OCI-LY7 (cell line): ENCODE measurements at places on chromosomes 1 and 21. TPM values are rescaled to one million over a fixed set of nuclear protein-coding genes. Genes with fewer than 3 reads are reported as not detected.

DNA sequence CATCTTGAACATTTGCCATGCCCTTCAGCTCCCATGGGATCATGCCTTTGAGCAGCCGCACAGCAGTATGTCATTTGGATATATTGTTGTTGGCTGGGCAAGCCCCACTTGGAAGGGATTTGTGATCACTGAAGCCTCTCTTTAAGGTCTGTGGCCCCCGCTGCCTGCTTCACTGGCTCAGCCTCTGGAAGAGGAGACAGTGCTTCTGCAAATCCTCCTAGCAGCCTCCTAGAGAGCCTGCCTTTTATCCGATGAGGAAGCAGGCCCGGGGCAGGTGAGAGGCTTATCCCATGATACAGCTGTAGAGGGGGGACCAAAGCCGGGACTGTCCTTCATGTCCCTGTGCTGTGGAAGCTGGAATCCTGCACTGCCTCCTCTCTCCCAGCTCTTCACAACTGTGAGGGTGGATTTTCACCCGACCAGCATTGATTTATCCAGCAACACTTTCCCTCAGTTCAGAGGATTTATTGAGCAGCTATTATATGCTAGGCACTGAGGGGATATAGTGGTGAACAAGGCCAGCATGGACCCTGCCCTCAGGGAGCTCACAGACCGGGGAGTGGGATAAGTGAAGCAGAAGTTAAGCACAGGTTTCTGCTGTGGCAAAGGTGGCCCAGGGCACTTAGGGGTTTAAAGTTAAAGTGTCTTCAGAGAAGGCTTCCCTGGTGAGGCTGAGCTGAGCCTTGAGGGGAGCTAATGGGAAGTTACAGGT, 3.9 kb downstream of the TMEM61 start:
- DNase-seq = no peak

- DNase-seq = peak; percentile 27
These were observed 17.4 kb upstream of the GPR137B start for GRCh38 chr1:236124965-236125364.

SLFNL1 gene
- 0.49 and 0.57 TPM in 2 replicates for total RNA-seq

GRCh38 chr1:154951901-154952657, 3.8 kb downstream of the PBXIP1 start:
- DNase-seq = peak; percentile 80

DNA sequence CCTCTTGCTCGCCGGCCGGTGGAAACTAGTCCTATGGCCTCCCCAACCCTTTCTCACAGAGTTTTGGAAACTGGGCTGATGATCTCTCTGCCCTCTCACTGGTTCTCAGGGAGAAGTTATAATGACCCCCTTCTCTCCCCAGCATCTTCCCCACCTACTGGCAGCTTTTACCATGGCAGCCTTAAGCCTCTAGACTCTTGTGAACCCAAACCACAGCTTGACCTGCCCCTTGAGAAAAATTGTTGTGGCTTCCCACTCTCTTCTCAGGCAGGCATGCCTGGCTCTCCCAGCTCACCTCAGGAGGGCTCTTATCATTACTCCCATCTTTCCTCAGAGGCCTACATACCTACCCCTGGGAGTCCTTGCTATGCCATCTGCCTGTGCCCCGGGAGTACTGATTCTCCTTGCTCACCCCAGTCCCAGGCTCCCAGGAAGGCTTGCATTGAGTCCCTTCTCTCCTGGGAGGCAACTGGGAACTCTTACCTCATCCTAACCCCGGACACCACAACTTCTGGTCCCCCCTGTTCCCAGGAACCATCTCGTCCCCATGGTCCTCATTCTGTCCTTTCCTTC, 1.6 kb downstream of the NSUN4 start:
- peak; percentile 46 for DNase-seq

DNA sequence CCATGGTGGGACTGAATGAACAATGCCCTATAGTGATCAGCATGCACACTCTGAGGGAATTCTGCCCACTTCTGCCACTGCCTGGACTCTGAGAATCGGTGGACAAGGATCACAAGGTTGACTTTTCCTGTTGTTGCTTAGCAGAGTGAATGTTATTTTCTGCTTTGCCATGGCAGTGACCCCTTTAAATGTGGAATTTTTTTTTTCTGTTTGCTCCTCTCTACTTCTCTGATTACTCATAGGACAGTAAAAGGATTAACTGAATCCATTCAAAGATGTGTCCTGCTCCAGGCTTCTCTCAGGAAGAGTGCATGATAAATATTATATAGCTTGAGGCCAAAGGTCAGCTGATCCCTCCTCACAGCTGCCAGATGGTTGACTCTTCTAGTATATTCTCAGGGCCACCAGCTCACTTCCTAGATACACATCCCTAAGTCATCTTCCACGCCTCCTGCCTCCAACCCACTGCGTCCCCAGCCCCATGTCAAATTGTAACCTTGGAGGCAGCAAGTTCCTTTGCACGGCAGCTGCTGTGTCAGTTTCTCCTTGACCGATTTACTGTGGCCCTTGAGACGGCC, 74.0 kb upstream of the RALGPS2 start:
- no peak for DNase-seq

DNA sequence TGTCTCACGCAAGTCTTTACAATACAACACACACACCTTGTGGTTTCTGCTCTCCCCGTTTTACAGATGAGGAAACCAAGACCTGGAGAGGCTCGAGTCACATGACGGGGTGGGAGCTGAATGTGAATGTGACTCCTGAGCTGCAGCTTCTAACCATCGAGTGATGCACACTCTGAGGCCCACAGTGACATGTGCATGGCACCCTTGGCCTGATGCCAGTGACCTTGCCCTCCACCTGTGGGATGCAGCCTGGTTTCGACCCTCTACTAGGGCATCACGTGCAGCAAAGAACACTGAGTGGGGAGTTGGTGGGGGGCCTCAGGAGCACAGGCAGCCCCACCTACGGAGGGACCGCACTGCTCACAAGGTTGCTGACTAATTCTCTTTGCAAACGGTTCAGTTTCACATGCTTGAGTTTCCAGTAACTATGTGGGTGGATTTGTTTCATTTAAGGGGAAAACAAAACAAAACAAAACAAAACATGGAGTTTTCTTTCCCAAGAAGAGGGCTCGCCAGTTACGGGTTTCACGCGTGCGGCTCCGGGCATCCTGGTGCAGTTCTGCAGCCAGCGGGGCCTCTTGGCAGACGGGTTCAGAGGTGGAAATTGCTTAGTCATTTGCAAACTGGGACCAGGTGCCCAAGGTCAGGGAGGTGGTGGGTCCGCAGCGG, 22.9 kb downstream of the SPSB1 start:
- DNase-seq = no peak

HSD3B1 gene
- not detected in 2 replicates for total RNA-seq

GRCh38 chr1:116232989-116233514, 121.9 kb downstream of the MAB21L3 start:
- peak; percentile 76 for DNase-seq

DNA sequence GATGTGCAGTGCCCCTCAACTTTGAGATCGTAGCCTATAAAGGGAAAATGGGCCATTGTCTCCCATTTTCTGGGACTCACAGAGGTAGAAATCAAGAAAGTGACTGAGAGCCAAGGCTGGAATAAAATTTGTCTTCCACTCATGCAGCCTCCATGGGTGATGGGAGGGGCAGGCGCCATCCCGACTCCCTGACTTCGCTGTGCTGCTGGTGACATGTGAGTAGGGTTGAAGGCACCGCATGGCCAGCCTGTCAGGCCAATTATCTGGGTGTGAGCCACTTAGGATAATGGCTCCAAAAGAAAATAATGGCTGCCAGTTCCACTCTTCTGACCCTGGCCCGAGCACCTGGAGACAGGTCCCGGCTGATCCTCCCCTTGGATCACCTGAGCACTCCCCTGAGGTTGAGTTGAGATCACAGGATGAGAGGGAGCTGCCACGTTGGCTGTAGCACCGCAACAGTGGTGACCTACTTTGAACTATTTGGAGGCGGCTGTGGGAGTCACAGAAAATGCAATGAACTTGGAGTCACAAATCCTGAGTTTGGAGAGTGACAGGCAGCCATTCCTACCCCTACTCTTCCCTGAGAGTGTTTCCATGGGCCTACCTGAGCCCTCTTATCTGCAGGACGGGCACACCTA, 26.3 kb downstream of the CAPN9 start:
- DNase-seq = no peak

- no peak for DNase-seq
These were observed 51.2 kb downstream of the KCNJ15 start for GRCh38 chr21:38307771-38308531.

DNA sequence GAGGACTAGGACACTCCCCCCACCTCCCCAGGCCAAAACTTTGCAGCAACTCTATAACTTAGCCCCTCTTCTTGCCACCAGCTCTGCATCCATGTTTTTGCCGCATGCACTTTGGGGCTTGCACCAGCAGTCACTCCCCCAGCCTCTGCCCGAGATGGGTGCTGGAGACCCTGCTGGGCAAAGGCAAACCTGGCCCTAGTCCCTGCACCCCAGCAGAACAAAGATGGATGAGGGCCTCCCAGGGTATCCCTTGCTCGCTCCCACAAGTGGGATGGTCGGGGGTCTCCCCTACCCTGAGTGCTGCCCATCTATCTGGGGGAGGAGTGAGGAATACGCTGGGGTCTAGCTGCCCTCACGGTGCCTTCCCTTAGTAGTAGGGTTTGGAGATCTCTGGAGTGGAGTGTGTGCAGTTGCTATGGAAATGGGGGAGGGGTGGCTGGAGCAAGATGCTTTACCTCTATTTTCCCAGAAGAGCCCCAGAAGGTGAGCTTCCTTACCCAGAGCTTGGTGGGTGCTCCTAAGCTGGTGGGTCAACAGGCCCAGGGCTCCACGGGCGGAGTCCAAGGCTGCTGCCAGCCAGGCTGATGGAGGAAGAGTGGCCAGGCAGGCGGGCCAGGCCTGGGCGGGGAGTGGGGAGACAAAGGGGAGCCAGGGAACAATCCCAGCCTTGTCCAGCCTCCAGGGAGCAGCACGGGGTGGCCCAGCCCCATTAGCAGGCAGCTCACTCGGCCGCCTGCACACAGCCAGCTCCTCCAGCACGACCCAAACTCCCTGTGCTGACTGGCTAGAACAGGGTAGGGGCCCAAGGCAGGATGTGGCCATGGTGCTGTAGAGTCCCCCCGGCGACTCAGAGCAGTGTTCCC, at the start of gene PAQR6:
TSS of gene PAQR6 (minus strand) at position 597 of the 863 bp plus-strand sequence. CDS start 1,325 bp downstream, outside the sequence.
- DNase-seq = no peak

OR10J5 gene
- not detected in 2 replicates for total RNA-seq

FCGR2B gene
- total RNA-seq = 1.9 and 4.8 TPM in 2 replicates

TRIM67 gene
- 0.04 and 0.06 TPM in 2 replicates for total RNA-seq

DNA sequence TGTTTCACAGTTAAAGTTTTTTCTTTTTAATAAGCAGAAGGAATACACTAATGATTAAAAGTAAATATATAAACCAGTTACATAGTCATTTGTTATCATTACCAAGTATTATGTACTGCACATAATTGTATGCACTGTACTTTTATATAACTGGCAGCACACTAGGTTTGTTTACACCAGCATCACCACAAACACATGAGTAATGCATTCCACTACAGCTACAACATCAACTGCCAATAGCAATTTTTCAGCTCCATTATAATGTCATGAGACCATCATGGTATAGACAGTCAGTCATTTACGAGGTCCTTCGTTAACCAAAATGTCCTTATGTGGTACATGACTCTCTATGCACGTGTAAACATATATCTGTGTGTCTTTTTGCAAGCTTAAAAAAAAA, 35.2 kb downstream of the SCYL3 start:
- DNase-seq = no peak

DNA sequence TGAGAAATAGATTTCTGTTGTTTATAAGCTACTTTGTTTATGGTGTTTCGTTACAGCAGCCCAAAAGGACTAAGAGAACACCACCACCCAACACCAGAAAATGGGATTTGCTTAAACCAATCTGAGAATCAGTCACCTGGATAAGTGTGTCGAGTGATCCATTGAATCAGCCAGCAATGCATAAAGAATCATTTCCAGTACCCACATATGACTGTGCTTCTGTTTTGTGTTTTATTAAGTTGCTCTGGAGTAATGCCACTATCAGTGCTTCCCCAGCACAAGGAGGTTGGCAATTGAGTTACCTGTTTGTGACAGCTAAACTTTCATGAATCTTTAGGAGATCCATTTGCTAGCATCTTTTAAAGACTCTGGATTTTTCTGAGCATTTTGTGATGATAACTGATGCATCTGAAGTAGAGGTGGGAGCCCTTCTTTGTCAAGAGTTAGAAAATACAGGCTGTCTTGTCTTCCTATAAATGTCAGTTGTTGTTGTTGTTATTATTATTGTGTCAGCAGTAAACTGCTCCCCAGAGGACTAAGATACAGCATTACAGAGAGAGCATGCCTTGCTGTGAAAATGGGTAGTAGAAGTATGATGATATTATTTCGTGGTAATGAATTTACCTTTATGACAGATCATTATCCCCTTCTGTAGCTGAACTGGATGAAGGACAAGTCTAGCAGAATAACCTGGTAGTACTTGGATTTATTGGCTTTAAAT, 225.2 kb downstream of the NFIA start:
- DNase-seq = no peak
